ENCODE measurements at places on chromosomes 3 and 15.

- DNase-seq: no peak
Measured at GRCh38 chr3:181790561-181790960, 78.8 kb downstream of the SOX2 start.

DNA sequence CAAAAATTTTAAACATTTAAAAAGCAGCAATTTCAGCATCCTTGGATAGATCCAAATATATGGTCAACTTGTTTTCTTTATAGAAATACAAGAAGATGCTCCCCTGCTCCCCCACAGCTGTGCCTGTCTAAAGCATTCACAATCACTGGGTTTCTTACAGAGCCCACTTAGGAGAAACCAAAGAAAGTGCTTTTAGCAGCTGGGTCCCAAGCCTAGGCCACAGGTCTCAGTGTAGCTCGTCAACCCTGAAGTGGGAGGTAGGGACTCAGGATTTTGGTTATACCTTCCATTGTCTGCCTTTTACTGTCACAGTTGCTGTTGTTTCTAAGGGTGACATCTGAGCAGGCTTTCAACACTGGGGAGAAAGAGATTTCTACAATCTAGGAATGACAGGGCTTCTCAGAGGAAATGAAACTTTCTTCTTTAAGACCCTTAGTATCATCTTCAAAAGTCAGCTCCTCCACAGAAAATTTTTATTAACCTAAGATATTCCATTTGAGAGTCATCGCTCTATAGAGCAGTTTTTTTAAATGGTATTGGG lies 199.3 kb upstream of the CMC1 start:
- DNase-seq: no peak

DNA sequence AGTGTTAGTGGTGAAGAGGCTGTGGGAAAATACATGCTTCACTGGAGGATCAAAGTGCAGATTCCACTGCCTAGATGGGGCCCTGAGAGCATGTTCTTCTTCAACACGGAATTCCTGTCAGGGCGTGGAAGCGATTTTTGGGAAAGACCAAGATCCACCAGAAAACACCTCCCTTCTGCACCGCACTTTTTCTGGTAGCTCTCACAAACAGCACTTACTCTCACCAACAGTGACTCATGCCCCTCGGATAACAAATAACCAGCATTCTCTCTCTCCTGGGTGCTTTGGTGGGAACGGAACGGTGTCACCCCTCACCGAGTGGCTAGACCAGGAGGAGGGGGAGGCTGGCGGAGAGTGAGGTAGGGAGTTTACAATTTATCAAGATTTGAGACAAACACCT lies 40.1 kb downstream of the ADAMTSL3 start:
- no peak for DNase-seq

DNA sequence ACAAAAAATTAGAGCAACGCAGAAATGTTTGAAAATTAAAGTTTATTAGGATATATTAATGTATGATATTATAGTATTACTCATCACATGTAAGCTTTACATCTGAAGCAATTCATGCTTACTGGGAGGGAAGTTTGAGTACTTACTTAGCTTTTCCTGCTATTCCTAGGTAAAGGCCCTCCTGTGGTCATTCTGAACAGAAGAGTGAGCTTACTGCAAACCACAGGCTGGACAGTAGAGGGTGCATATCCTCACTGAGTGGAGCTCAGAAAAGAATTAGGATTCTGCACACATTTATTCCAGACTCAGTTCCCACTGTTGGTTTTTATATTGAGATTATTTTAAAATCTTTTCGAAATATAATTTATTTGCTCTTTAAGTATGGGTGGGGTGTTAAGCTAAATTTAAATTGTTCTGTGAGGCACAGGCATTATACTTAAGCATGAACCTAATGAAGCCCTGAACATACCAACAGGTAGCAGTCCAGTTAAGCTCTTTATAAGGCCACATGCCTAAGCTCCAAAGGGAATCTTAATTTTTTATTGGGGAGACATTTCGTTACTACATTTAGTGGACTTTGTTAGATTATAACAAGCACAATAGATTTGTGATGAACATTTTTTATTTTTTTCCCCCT lies 10.2 kb downstream of the MRPS22 start:
- peak; percentile 25 for DNase-seq

DNA sequence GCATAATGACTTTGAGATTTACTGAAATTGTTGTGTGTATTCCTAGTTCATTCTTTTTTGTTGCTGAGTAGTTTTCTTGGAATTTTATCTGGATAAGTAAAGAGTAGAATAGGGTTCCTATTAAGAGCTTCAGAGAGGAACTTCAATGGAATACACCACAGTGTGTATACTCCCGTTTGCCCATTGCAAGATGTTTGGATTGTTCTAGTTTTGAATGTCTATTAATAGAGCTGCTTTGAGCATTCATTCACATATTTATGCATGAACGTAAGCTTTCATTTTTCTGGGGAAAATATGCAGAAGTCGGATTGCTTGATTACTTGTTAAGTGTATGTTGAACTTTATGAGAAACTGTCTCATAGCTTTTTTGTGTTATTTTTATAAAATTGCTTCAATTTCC lies 580.5 kb downstream of the OTOL1 start:
- no peak for DNase-seq

- DNase-seq: no peak
Measured at GRCh38 chr3:50221411-50222168, 14.4 kb upstream of the GNAI2 start.

DNA sequence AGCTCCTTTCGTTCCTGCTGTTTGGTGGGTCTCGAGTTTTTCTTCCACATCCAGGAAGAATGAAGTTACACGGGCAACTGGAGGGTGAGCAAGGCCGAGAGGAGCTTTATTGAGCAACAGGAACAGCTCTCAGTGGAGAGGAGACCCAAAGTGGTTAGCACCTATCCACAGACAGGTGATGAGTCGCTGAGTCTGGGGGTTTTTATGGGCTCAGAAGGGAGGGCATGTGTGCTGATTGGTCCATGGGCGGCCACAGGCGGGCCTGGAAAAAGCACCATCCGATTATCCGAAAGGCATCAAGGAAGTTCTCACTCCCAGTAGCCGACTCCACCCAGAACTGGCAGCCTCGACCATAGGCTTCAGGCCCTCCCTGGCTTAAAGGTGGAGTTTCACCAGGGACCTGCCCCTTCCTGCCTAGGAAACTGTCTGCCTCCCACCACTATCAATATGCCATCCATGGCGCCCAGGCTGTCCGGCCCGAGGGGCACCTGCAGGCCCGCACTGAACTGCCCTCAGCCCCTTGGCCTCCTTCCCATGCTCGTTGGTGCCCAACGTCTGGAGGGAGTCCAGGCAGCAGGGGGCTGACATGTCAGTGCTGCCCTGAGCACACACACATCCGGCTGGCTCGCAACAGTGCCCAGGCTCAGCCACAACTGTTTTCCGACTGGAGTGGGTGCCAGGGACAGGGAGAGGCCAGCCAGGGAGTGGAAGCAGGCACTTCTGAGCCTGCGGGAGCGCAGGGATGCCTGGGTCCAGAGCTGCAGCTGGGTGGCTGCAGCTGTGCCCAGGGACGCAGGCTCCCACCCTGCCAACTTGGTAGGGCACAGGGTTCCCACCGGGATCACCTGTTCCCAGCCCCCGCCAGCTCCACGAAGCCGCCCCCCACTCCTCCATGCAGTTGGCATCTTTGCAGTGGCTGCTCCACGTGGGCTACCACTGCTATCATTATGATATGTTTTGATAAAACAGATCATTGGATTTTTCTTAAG lies 170.2 kb downstream of the FNDC3B start:
- DNase-seq: peak; percentile 19

GRCh38 chr15:43845421-43845820 lies 18.6 kb downstream of the WDR76 start:
- no peak for DNase-seq

GRCh38 chr3:55655544-55655943 lies 168.4 kb upstream of the WNT5A start:
- no peak for DNase-seq

GRCh38 chr3:184944241-184944640 lies 132.3 kb downstream of the VPS8 start:
- no peak for DNase-seq

- no peak for DNase-seq
Measured at GRCh38 chr15:95498961-95499360, 831.5 kb upstream of the NR2F2 start.

- no peak for DNase-seq
Measured at GRCh38 chr3:148318240-148318639, 379.5 kb upstream of the AGTR1 start.

All from NCI-H1092 treated with DMSO at 0.1 percent for 48 hours (cell line).